ENCODE measurements at places on chromosomes 4 and X.

DNA sequence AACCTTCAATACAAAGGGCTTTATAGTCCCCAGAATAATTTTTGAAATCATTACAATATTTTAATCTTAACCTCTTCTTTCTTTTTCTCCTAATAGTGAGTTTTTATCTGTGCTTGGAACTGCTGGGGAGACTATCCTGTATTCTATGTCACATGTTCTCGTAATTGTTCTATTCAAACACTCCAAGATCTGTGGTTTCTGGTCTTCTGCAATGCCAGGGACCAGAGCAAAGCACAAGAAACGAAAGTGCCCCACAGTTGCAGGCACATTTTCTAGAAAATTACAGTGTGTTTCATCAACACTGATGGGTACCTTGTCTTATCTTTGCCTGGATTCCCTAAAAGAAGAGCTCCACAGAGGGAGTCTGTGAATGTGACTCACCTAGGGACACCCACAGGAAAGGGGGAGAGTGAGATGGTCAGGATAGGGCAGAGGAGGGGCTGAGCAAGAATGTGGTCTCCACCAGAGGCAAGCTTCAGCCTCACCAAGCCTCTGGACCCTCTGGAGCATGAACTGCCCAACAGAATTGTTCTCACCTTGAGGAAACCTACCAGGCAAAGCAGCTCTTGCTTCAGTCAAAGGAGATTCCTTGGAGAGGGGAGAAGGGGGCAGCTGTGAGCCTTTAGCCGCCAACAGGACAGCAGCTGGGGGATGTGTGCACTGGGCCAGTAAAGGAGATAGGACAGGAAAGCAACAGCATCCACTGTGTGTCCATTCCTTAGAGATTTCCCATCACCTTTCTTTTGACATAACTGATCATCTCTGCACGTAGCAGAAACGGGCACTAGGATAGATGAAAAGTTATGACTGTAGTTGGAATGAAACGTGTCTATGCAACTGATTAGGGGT lies 25.9 kb downstream of the UNC5C start:
- no peak for DNase-seq

GRCh38 chrX:130086447-130087206 lies 23.7 kb downstream of the ELF4 start:
- no peak for DNase-seq

GRCh38 chr4:66667249-66667648 lies 878.1 kb downstream of the CENPC start:
- DNase-seq: no peak

DNA sequence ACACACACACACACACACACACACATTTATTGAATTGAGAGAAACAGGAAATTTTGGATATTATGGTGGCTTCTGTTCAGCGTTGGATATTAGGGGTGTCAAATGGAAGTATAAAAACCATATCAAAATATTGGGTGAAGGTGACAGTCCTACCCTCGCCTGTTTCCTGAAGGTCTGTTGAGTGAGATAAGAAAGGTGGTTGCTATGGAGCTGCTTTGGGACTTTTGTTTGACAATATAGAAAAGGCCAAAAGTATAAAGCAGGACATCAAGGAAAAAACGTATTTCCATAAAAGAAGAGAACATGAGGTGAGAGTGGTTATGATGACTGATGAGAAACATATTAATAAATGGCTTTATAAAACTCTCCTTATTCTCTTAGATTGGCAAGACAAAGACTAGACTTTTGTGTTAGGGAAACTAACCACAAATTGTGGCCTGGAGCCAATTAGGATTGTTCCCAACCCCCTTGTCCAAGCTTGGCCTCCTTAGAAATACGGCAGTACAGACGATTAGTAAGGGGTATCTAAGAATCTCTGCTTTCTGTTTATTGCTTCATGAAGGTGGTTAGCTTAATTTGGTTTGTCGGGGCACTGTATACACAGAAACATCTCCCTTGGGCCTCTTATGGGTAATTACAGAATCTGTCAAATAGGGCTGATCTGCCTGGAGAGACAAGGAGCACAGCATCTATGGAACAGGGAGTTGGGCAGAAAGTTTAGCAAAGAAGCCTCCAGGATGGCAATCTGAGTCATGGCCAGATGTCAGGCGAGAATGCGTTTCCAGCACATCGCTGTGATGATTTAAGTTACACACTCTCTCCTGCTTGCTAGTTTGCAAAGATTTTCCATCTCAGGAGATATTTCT lies 198.0 kb downstream of the CBR4 start:
- DNase-seq: no peak

DNA sequence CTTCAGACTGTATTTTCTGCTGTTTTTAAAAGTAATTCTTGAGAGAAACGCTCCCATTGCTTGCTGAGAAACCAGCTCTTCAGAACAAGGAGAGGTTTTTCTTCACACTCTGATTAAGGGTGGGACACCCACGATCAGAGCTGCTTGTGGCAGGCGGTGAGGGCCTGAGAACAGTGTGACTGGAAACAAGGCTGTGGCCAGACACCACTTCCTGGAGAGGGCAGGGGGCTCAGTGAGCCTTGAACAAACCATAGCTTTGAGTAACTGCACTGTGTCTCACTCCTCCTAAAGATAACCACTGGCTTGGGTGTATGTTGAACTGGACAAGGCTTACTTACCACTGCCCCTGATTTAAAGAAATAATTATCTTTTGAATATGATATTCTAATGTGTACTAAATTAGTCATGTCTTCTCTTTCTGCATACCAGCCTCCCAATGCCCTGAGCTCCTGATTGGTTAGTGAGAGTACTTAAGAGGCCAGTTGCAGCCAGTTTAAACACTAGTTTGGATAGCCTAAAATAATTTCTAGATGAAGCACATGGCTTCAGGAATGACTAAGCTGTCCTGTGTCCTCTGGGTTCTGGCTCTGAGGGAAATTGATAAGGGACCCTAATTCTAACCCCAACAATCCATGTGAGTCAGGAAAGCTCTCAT lies 3.7 kb upstream of the GPR82 start:
- no peak for DNase-seq

DNA sequence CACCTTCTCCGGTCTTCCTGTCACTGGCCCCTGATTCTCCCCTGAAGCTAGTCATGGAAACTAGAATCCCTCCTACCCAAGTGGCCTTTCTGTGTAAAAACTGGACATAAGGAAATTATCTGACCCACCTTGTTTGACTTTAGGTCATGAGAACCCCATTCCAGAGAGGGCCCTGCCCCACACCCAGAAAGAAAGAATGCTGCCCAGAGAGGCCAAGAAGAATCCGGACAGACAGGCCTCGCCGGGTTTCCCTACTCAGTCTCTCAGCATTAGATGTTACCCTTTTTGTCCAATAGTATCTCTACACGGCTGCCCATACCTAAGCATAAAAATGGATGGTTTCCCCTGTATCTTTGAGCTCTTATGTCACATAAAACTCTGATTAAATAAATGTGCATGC lies 83.3 kb upstream of the HELT start:
- no peak for DNase-seq

DNA sequence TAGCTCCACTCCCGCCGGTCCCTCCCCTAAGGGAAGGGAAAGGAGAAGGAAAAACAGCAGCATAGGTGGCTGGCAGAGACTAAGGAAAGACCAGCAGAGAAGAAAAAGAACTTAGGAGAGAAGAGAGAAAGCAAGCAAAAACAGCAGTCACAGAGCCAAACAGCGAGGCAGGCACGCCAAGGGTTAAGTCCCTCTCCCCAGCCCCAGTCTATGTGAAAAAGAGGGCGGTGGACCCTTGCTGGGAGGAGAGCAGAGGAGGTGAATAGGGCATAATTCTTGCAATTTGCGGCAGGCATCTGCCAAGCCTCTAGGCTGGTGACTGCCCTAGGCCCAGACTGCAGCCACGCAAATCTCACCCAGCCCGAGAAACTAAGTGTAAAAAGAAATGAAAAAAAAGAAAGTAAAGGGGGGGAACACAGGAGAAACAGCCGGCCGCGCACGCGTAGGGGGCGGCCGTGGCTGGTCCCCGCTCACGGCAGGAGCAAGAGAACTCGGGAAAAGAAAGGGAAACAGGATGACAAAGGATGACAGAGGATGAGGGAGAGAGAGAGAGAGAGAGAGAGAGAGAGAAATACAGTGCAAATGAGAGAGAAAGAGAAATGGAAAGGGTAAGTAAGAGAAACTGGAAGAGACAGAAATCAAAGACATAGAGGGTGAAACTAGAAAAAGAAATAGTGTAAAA lies 48.6 kb downstream of the MAGEA9 start:
- no peak for DNase-seq

DNA sequence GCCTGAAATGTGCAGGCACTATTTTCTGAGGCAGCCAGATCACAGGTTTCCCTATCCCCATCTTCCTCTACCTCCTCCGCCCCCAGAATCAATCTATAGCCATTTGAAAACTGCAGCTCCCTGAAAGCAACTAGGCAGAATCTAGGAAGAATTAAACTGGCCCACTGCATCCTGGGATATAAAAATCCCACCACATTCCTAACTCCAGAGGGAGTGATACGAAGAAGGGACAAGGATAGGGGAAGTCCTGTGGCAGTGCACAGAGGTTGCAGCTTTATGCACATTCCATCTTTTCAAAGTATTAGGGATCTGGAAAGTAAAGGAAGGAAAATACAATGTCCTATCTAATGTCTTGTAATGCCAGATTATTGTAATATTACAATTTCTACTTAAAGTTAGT lies 18.3 kb upstream of the HERC3 start:
- no peak for DNase-seq

DNA sequence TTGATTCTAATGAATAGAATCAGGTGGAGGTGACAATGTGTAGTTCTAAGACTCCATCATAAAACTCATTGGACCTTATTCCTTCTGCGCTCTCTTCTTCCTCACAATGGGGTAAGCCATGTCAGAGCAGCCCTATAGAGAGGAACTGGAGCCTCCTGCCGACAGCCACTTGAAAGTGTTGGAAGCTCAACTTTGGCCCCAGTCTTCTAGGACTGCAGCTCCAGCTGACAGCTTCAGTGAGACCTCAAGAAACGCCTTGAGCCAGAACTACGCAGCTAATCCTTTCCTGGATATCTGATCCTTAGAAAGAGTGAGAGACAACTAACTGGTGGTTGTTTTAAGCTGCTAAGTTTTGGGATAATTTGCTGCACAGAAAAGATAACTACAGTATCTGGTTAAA lies 22.1 kb upstream of the ADH7 start:
- no peak for DNase-seq

GRCh38 chrX:119455264-119455663 lies 13.0 kb upstream of the SLC25A5 start:
- DNase-seq: no peak

Measured in stimulated activated CD4-positive, alpha-beta T cell treated with anti-CD3 and anti-CD28 coated beads, Interleukin-4, amount 100 ng/mL, for 48 hours (primary cell).